Pons (tissue), 1 donor: ENCODE measurements at places on chromosomes 11 and 22.

GRCh38 chr11:47271961-47272661, 2.2 kb downstream of the MADD start:
- peak; percentile 54 for DNase-seq

GRCh38 chr11:57567515-57568329, at the start of gene UBE2L6:
UBE2L6 (minus strand) TSS chr11:57567672; CDS start chr11:57567611, 61 bp downstream.
- DNase-seq, result peak; percentile 14

DNA sequence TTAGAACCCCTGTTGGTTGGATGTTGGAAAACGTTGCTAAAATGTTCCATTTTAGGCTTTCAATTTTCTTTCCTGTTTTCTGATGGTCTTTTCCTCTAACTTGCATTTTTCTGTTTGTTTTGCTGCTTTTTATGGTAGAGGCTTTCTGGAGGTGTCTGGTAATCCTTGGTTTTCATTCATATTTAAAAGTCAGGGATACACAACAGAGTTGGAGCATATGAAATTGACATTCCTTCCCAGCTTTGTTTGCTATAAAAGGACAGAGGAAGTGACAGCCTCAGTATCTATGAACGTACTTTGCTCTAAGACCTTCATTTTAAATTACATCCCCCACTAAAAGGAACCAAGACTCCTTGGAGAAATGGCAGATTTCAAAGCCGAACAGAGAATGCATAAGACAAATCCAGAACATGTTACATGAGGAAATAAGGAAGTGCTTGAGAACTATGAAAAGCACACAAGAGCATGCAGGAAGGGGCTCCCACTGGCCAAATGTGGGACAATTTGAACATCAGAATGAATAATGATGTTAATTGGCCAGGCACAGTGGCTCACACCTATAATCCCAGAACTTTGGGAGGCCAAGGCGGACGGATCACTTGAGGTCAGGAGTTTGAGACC, 56.7 kb downstream of the PPP6R3 start:
- no peak for DNase-seq

GRCh38 chr22:38397189-38398085, 57.6 kb downstream of the KCNJ4 start:
- DNase-seq, result no peak

DNA sequence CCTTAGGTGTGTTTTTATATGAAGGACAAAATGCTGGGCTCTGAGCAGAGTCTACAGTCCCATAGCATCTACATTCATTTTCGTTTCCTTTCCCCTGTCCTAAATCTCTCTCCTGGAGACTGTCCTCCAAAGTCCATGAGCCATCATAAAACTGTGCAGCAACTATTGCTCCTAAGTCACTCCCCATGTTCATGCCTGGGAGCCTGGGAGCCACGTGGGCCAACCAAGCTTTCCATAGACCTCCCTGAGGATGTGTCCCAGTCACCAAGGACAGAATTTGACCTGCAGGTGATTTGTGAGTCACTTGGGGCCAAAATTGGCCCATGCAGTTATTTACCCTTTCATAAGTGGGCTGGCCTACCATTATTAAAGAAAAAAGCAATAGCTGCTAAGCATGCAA, 28.7 kb downstream of the EHF start:
- no peak for DNase-seq

GRCh38 chr11:13297917-13298356, 20.3 kb downstream of the BMAL1 start:
- DNase-seq, result no peak

GRCh38 chr11:10658621-10659338, 34.8 kb downstream of the IRAG1 start:
- DNase-seq, result no peak

DNA sequence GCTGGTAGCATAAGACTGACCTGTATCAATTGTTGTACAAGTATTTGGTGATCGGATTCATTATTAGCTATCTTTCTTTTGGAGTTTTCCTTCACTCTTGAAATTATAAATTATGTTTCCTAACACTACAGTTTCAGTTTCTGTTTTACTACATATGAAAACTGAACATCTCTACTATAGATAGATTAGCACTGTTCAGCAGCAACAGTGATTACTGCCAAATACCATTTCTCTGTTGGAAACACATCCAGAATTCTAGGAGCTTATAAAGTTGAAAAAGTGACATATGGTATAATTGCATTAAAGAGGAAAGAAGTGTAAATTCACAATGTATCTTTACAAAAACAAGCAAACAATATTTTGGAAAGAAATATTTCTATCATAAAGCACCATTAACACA, 118.5 kb upstream of the GRIA4 start:
- no peak for DNase-seq

DNA sequence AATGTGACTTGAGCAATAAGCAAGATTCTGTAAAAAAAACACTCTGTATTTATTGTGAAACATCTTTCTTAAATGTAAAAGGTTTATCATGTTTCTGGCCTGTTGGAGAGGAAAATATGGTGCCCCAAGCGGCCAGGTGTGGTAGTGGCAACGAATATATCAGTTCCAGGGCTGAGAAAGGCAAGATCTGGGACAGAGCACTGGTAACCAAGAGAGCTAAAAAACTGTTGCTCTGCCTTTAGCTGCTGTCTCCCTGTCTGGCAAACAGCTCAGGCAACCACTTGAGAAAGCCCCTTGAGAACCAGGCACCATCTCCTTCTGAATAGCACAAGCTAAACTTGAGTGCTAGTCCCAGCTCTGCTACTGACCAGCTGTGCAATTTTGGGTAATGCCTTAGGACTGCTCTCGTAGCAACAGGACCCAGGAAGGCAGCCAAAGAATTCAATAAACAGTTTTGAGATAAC, 129.9 kb downstream of the KCNC1 start:
- DNase-seq, result no peak

DNA sequence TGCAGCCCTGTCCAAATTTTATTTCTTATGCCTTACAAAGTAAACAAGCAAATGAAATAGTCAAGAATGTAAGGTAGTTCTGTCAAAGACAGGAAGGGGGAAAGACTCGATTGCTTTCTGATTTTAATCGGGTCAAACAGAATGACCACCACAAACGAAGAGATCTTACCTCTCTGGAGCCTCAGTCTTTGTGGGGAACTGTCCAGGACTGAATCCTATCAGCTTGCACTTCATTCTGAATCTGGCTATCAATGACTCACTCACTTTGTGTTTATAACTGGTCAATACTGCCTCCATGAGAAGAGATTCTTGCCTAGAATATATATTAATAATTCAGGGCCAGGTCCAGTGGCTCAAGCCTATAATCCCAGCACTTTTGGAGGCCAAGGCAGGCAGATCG, 17.2 kb downstream of the MSANTD2 start:
- DNase-seq, result no peak

- DNase-seq, result no peak
Observed at GRCh38 chr11:74534216-74534945, 40.9 kb upstream of the LIPT2 start.

DNA sequence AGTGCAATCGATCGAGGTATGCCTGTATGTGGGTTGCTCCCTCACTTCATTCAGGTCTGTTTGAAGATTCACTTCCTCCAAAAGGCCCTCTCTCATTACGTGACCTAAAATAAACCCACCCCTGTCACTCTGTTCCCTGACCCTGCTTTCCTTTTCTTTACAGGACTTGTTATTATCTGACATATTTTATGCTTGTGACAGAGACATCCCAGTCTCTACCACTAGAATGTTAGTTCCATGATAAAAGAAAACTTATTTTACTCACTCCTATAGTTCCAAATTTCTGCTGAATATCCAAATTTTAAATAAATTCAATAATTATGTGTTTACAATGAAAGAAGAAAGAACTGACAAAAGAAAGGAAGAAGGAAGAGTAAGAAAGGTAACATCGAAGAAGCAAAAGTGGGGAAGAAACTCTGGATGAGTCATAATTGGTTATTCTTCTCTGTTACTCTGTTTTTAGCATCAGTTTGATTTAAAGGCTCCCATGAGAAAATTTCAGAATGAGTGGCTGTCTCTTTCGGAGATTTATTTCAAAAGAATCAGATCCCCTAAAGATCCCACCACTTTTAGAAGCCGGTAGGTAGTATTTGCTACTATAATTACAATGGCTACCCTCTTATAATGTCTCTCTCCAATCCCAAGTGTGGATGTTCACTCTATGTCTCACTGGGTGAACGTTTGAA, 33.5 kb downstream of the ENTHD1 start:
- no peak for DNase-seq

- no peak for DNase-seq
Observed at GRCh38 chr22:25650833-25651232, 86.4 kb downstream of the GRK3 start.

- no peak for DNase-seq
Observed at GRCh38 chr11:3167143-3168119, 2.3 kb upstream of the OSBPL5 start.

GRCh38 chr11:40987776-40988435, 471.5 kb downstream of the LRRC4C start:
- no peak for DNase-seq

GRCh38 chr11:17012712-17013547, 1.3 kb downstream of the PLEKHA7 start:
- DNase-seq, result peak; percentile 12

DNA sequence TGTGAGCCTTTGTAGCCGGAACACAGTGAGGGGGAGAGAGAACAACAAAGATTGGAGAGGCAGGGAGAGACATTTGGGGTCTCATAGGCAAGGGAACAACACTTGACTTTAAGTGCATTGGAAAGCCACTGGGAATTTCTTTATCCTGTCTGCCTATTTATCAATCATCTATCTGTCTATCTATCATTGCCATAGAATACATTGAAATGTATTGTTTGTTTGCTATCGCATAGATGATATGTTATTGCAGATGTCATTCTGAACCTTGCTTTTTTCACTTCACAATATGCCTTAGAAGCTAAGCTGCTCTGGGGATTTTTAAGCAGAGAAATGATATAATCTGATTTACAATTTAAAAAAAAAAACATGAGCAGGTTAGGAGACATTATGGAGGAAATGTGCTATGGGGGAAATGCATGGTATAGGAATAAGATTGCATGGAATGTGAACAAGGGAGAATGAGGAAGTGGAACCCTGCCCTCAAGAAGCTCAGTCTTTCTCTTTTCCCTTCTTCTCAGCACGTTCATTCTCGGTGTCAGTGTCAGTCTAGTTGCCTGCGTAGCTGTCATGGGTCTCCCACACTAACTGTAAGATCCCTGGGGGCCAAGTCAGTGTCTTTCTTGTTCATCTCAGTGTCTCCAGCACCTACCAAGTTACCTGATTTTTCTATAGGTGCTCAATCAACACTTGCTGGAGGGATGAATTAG, 158.7 kb upstream of the ARHGAP20 start:
- DNase-seq, result no peak

DNA sequence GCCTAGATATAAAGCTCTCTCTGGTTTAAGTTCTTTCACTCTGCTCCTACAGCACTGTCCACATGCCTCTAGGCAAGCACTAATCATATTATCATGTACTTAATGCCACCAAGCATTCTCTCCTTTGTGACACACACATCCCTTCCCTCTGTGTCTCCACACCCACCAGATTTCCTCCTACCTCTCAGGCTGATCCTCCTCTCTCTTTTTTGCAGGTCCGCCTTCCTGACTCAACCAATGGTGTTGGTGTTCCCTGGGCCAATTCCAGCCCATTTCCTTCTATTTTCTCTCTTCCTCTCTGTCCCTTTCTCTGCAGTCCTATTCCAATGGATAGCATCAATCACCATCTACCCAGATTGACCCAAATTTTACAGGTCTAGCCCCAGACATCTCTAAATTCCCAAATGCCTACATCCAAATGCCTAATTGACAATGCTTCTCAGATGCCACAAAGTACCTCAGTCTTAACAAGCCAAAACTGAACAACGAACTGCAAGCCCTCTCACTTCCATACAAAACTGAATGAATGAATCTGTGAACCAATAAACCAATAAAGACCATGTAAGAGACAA, 504 bp upstream of the ZNF215 start:
- no peak for DNase-seq

- DNase-seq, result no peak
Observed at GRCh38 chr11:96287822-96288439, 55.1 kb downstream of the MAML2 start.

DNA sequence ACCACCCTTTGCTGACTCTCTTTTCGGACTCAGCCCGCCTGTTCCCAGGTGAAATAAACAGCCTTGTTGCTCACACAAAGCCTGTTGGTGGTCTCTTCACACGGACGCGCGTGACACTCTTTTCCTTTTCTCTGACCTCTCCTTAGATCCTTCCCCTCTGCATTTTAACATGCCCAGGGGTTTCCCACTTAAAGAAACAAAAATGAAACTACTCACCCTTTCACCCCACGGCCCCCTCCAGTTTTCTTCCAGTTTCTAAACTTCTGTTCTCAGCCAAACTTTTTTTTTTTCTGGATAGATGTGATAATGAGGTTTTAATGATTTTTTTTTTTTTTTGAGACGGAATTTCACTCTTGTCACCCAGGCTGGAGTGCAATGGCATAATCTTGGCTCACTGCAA, 32.8 kb upstream of the NUP50 start:
- no peak for DNase-seq

DNA sequence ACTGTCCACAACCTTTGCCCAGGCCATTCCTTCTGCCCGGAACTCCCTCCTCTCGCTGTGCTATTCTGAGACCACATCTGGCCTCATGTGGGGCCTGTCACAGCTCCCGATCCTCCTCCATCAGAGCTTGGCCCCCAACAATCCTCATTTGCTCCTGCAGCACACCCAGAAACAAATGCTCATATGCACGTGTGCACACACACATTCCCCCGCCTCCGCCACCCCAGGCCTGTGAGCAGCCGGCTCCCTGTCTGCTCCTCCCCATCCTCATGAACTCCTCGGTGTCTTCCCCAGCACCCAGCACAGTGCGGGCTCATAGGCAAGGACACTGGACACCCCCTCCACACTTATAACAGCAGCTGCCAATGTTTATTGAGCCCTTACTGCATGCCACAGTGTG, 29.7 kb upstream of the PICK1 start:
- peak; percentile 54 for DNase-seq

DNA sequence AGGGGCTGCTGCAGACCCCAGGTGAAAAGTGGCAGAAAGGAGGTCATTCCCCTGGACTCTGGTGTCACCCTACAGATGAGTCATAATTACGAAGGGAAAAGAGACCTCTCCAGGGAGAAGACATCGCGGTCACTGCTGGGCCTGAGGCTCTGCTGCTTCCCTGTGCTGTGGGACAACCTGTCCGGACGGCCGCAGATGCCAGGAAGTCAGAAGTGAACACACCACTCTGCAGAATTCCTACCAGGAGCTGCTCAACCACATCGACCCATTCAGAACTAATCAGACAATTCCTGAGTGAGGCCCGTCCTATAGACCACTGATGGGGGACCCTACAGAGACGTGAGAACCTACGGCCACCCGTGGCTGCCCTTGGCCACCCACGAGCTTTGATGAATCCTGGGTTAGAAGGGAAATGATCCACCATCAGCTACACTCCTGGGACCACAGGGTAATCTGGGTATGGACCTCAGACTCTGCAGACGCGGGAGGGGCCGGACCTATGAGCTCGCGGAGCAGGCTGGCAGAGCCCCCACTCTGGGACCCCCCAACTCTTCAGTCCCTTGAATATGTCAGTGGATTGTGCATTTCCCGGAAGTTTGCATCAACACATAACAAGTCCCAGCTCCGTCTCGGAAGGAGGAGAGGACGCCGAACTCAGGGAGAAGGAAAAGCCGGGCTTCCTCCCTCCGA, 636.7 kb downstream of the BRD1 start:
- no peak for DNase-seq

GRCh38 chr11:61173456-61173855, 12.2 kb upstream of the VPS37C start:
- DNase-seq, result no peak
